ENCODE measurements at places on chromosomes 6 and 20. TPM values are rescaled to one million over a fixed set of nuclear protein-coding genes. Genes with fewer than 3 reads are reported as not detected.

- no peaks in the 10 kb centered on the region for H3K4me1 ChIP-seq
- H3K4me3 ChIP-seq: no peak overlapping the region
- H3K27me3 ChIP-seq: no peaks in the 10 kb centered on the region
- no peaks in the 10 kb centered on the region for H3K36me3 ChIP-seq
- H3K27ac ChIP-seq: no peak overlapping the region
Observed at GRCh38 chr6:138622967-138623366, 123.7 kb upstream of the NHSL1 start.

DNA sequence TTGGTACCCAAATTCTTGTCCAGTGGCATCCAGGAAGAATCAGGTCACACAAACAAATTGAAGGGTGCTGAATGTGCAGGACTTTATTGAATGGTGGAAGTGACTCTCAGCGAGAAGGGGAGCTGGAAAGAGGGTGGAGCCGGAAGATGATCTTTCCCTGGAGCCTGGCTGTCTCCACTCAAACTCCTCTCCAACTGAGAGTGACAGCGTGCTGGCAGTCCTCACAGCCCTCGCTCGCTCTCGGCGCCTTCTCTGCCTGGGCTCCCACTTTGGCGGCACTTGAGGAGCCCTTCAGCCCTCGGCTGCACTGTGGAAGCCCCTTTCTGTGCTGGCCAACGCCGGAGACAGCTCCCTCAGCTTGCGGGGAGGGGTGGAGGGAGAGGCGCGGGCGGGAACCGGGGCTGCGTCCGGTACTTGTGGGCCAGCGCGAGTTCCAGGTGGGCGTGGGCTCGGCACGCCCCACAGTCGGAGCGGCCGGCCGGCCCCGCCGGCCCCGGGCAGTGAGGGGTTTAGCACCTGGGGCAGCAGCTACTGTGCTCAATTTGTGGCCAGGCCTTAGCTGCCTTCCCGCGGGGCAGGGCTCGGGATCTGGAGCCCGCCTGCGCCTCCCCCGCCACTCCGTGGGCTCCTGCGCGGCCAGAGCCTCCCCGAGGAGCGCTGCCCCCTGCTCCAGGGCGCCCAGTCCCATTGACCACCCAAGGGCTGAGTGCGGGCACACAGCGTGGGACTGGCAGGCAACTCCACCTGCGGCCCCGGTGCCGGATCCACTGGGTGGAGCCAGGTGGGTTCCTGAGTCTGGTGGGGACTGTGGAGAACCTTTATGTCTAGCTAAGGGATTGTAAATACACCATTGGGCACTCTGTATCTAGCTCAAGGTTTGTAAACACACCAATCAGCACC lies 26.7 kb upstream of the MBOAT1 start:
- no peak overlapping the region for H3K27ac ChIP-seq
- peak; percentile 55 for DNase-seq
- no peaks in the 10 kb centered on the region for H3K36me3 ChIP-seq
- H3K4me3 ChIP-seq: no peak overlapping the region
- no peaks in the 10 kb centered on the region for H3K4me1 ChIP-seq

DNA sequence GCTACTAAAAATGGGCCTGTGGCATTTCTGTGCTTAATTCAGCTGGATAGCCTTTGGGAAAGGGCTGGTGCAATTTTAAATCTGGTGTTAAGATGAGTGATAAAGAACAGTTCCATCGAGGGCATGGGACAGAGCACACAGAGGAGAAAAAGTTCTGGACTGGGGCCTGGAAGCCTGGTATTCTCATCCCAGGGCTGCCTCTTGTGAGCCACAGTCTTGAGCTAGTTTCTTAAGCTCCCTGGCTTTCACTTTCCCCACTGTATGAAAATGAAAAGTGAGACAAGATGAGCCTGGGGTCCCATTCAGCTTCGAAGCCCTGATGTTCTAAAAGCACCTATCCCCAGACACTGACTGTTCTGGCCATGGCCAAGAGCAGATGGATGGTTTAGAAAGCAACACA lies 14.3 kb upstream of the LAMA4 start:
- no peak overlapping the region for H3K27ac ChIP-seq
- no peaks in the 10 kb centered on the region for H3K27me3 ChIP-seq
- no peaks in the 10 kb centered on the region for H3K36me3 ChIP-seq
- no peak overlapping the region for H3K4me3 ChIP-seq

CTAGE9 gene
- total RNA-seq: not detected

VTA1 gene
- 73.5 TPM for total RNA-seq

GRCh38 chr6:11952316-11952715 lies 59.8 kb upstream of the HIVEP1 start:
- no peak overlapping the region for H3K27ac ChIP-seq
- no peak for DNase-seq
- no peaks in the 10 kb centered on the region for H3K4me1 ChIP-seq
- no peaks in the 10 kb centered on the region for H3K27me3 ChIP-seq

DNA sequence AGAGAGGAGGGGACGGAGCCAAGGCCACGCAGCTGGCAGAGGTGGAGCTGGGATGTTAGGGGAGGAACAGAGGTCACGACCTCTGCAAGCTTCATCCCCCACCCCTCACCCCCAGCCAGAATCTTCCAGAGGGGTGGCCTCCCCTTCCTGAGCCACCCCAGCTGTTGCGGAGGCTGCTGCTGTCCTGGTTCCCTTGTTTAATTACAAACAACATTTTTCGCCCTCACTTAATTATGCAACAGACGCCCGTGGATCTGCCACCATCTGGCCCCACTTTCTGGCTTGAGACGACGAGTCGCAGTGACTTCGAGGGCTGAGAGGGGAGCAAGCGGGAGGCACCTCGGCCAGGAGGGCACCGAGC lies 153.7 kb upstream of the PTPN1 start:
- H3K4me1 ChIP-seq: no peaks in the 10 kb centered on the region
- no peaks in the 10 kb centered on the region for H3K27me3 ChIP-seq
- H3K27ac ChIP-seq: no peak overlapping the region
- DNase-seq: no peak

SIM1 gene
- 0.14 TPM for total RNA-seq

GSTA1 gene
- total RNA-seq: 2.7 TPM

DNA sequence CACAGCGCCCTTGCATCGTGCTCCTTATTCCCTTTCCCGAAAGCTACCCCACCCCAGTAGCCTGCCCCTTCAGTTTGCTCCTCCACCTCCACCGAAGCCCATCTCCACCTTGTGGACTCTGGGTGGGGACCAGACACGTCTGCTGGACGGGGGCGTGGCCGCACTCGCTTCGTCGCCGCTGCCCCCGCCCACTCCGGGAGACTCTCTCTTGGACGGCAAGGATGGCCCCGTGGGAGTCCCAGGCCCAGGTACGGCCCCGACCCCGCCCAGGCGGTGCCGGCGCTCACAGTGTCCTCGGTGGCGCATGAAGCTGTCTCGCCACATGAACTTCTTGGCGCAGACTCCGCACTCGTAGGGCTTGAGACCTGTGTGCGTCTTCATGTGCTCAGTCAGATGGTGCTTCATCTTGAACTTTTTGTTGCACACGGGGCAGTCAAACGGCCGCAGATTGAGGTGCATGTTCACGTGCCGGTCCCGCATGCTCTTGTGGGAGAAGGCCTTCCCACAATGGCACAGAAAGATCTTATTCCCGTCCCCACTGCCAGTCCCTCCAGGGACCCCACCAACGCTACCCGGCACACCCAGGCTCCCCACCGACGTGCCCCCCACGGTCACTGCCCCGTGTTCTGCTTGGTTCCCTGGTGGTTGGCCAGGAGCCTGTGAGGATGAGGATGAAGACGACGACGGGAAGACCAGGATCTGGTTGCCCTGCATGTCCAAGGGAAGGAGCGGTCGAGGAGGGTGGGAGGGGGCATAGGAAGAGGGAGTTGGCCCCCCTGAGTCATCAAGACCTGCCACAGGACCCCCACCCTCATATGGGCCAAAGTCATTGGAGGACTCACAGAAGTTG lies 1.3 kb upstream of the TAPBP start:
- H3K27ac ChIP-seq: no peak overlapping the region
- peaks cover 20% of the 10 kb centered on the region for H3K27me3 ChIP-seq
- DNase-seq: peak; percentile 79
- H3K4me3 ChIP-seq: no peak overlapping the region

DNA sequence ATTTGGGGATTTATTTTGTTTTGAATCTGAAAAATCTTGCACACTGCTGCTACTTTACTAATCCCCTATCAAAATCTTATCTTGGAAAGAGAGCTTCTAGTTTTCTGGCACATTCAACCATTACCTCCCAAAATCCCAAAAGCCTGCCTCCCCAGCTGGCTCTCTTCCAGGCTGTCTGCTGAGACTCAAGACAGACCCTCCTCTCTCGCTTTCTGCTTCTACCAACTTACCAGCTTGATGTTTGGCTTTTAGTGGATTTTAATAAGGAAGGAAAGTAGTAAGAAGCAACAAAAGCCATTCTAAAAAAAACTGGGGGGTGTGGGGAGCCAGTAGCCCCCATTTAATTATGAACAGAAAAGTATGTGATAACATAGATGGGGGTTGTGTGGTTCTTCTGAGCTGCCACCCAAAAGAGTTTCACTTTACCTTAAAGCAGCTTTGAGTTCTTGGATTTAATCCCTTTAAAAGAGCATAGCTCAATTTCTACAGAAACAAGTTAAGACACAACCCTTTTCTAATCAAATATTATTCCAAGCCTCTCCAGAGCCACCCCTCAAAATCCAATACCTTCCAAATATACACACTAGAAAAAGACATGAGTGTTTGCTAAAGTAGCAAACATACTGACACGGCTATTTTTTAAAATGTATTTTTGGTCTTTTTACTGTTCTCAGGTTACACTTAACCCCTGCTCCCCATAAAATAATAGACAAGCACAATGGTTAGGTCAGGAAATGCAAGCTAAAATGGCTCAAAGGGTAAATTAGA lies 71.7 kb downstream of the ATP9A start:
- H3K36me3 ChIP-seq: peaks cover 12% of the 10 kb centered on the region
- H3K4me3 ChIP-seq: peak overlapping the region; percentile 23
- peak overlapping the region; percentile 59 for H3K27ac ChIP-seq
- H3K4me1 ChIP-seq: peaks cover 4% of the 10 kb centered on the region

DNA sequence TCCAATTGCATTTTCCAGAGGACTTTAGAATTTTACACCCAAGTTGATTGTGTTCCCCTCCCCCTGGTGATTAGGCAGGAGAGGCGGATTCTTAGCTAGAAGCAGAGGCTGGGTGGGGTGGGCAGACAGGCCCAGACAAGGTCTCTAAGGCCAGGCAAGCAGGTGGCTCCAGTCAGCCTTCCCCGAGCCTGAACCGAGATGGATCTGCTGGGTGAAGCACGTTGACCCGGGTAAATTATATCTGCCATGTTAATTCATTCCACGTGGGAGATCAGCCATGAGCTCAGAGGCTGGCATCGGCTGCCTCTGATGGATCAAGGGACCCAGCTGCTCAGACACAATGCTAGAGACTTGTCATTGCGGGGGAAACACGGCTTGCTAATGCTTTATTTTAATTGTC lies 159.5 kb upstream of the MAFB start:
- no peak for DNase-seq
- H3K36me3 ChIP-seq: no peaks in the 10 kb centered on the region

DNA sequence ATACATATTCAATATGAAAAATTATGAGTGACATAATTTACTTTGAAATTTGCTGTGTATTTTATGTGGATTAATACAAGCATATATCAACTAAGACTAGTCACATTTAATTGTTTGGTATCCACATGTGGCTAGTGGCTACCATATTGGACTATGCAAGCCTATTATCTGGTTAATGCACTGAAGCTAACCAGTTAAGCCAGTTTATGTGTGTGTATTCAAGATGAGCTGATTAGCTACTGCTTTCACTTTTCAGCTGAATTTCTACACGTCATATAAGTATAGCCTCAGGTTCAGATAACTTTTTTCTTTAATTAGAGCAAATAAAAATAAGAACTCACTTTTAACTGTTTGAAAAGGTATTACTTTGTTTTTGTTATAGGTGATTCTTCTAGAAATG lies 903.7 kb downstream of the TFAP2A start:
- H3K27ac ChIP-seq: no peak overlapping the region
- peaks cover 3% of the 10 kb centered on the region for H3K4me1 ChIP-seq
- H3K27me3 ChIP-seq: no peaks in the 10 kb centered on the region
- H3K4me3 ChIP-seq: no peak overlapping the region

MDFI gene
- total RNA-seq: 52.7 TPM

GRCh38 chr20:53045941-53046340 lies 73.8 kb downstream of the TSHZ2 start:
- H3K4me1 ChIP-seq: no peaks in the 10 kb centered on the region
- H3K36me3 ChIP-seq: no peaks in the 10 kb centered on the region
- H3K27me3 ChIP-seq: no peaks in the 10 kb centered on the region

- no peaks in the 10 kb centered on the region for H3K27me3 ChIP-seq
- H3K4me1 ChIP-seq: no peaks in the 10 kb centered on the region
- no peak overlapping the region for H3K27ac ChIP-seq
- no peaks in the 10 kb centered on the region for H3K36me3 ChIP-seq
Observed at GRCh38 chr6:46138281-46138680, 8.5 kb downstream of the ENPP4 start.

TXLNB gene
- total RNA-seq: not detected

GMEB2 gene
- total RNA-seq: 13.9 TPM

DNA sequence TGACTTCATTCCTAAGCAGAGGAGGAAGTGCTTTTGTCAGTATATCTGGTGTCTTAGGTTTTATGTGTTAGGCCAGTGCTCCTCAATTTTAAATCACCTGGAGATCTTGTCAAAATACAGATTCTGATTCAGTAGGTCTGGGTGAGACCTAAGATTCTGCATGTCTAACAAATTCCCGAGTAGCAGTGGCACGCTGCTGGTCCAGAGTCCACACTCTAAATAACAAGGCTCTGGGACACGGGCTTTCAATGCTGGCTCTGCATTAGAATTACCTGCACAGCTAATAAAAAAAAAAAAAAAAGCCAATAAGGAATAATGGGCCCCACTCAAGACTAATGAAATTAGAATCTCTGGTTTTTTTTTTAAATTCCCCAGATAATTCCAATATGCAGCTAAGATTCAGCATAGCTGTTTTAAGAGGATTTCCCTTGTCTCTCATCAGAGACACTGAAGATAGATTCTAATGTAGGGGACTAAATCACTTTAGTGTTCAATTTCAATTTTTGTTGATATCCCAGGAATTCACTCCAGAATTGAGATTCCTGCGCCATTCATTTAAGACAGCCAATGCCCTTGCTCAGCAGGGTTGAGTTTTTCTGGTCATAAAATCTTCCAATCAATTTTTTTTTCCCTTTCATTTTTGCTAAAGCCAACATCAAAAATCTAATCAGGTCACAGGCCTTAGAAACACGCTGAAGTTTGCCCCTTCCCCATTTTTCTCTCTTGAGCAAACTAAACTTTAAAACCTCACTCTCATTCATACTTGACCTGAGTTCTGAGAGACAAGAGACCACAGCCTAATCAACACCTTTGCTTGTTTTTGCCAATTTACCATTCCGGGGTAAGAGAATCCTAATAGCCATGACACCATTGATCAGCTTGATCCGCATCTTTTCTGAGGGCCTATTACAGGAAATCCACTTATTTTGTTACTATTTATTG lies 2.4 kb downstream of the TDP2 start:
- H3K36me3 ChIP-seq: peaks cover 49% of the 10 kb centered on the region
- no peaks in the 10 kb centered on the region for H3K4me1 ChIP-seq

DNA sequence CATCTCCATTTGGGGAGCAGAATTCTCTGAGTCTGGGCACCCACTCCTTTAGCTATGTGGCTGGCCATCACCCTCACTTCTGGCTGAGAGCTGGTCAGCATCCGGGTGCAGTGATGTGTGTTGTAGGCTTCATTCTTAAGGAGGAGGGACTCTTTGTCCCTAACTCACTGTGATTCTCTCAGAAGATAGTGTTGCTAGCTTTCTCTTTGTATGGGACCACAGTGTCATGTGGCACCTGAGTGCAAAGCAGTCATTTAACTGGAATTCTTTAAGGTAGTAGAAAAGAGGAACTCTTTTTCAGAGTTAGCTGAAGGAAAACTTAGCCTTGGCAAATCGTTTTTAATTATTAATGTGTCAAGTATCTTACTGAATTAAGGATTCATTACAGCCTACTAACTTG lies 165.9 kb downstream of the JARID2 start:
- H3K4me3 ChIP-seq: peak overlapping the region; percentile 74
- H3K4me1 ChIP-seq: peaks cover 16% of the 10 kb centered on the region
- no peak overlapping the region for H3K27ac ChIP-seq
- peaks cover 6% of the 10 kb centered on the region for H3K36me3 ChIP-seq
- H3K27me3 ChIP-seq: no peaks in the 10 kb centered on the region

MLN gene
- total RNA-seq: not detected

All from endodermal cell (in vitro differentiated cells).